AML-193 (cell line): ENCODE measurements at places on chromosomes 7 and 10.

- no peak for DNase-seq
Measured at GRCh38 chr7:7122701-7123281, 59.6 kb upstream of the C1GALT1 start.

- no peak for DNase-seq
Measured at GRCh38 chr7:95245828-95246500, 78.4 kb downstream of the PON1 start.

DNA sequence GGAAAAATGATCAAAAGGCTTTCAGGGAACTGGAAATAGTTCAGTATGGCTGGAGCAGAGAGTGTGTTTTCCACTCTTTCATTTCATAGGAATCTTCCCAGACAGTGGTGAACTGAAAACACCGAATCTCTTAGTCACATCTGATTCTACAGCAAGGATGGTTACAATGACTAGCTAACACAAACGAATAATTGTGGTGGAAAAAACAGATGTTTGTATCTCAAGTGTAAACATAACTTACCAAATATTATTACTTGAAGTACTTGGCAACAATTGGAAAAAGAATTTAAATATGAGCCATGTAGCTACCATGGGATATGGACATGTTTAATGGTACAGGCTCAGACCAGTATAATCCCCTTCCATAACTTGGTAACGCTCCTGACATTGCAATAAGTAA lies 21.1 kb upstream of the BPGM start:
- DNase-seq: no peak

GRCh38 chr10:110404825-110405224 lies 92.9 kb upstream of the DUSP5 start:
- no peak for DNase-seq

DNA sequence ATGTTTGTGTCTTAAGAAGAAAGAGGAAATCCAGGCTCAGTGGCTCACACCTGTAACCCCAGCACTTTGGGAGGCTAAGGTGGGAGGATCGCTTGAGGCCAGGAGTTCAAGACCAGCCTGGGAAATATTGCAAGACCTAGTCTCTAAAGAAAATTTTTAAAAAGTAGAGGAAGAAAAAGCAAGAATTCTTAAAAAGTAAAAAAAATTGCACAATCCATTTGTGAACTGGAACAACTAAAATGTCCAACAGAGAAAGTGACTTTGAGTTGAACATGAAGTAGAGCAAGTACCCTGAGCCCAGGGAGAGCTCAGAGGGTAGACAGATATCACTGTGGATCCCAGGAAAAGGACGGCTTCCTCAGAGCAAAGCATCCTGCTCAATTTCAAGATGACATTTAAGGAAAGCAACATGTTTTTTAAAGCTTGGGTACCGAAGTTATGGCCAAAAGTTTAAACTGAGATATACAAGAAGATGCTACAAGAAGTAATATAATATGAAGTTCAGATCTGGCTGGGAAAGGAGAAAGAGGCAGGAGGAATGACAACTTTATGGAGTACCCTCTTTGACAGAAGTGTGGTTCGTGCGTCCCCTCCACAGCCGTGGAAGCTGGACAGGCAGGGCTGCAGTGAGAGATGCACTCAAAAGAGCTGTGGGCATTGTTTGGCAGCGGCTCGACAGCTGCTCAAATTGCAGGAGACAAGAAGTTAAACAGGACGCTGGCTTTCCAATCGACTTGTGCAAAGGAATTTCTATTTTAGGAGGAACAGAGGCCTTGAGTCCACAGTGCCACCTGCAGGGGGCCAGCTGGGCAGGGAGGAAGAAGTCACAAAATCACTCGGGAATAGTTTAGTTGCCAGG lies 201.3 kb downstream of the JCAD start:
- DNase-seq: no peak

GRCh38 chr7:65927489-65928448 lies 54.2 kb downstream of the GUSB start:
- no peak for DNase-seq
